ENCODE measurements at places on chromosomes 2 and 18.
A peak's percentile ranks its signal among the peaks of the same experiment; 100 is the strongest.

DNA sequence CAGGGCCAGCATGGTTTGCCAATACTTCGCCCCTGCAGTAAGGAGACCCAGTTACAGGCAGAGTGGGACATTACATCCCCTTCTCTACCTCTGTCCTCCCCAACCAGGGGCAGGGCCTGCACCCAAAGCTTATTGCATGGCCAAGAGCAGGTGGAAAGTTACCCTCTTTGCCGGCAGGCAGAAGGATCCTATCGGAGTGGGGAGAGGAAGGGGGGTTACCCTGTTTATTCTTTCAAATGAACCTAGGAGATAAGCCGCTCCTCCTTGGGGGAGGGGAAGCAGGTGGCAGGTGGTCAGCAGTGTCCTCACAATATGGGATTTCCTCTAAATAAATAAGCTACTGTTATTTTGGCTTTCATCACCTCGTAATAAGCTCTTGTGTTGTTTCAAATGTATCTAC, 53.9 kb downstream of the SPATS2L start:
- no peak for ATAC-seq

GRCh38 chr2:230234122-230234722, 8.7 kb downstream of the SP140 start:
- peak; percentile 87 for ATAC-seq

GRCh38 chr2:7043690-7044089, 126.5 kb downstream of the RNF144A start:
- ATAC-seq, result no peak

DNA sequence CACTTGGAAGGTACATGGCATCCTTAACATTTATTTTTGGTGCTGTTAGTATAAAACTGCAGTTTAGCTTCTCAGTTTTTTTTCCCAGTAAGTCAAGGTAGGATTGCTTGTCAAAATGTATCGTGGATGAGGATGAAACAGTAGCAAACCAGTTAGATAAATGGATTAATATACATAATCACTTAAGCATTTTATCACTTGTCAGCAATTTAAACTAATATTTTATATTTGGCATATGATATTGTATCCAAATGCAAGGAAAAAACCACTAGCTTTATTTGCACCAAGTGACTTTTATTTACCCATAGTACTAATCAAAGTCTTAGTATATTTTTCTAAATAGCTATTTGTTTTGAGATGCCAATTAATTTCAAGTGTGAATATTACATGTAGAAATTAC, 137.7 kb upstream of the XIRP2 start:
- ATAC-seq, result no peak

DNA sequence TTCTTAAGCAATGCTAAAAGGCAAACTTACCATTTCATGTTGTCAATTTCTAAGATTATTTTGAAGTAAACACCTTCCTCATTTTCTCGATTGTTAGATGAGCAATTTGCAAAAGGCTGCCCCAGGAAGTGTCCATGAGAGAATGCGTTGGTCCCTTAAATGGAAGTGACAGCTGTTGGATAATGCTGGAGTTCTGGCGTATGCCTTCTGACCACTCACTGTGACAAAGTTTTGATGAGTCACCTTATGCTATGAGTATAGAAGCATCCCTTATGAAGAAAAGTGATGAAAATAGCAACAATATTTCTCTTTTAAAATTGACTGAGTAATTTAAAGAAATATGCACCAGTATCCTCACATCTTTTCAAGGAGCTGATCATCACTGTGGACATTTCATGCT, 1497.5 kb downstream of the DPP10 start:
- ATAC-seq, result no peak

DNA sequence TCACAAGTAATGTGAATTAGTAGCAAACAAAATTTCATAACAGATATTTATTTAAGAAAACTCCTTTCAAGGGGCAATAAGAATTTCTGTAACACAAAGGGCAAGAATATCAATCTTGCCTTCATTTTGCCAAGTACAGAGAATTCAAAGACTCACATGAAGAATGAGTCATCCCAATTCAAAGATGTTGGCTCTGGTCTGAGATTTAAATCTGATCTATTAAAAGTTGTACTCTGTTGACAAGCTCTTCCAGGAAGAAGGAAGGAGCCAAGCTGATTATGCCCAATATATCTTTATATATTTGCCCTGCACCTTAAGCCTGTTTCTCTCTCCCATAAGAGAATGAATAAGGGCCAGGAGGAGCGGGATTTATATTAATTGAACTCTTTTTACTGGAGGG, 55.9 kb upstream of the RPE start:
- ATAC-seq, result no peak

DNA sequence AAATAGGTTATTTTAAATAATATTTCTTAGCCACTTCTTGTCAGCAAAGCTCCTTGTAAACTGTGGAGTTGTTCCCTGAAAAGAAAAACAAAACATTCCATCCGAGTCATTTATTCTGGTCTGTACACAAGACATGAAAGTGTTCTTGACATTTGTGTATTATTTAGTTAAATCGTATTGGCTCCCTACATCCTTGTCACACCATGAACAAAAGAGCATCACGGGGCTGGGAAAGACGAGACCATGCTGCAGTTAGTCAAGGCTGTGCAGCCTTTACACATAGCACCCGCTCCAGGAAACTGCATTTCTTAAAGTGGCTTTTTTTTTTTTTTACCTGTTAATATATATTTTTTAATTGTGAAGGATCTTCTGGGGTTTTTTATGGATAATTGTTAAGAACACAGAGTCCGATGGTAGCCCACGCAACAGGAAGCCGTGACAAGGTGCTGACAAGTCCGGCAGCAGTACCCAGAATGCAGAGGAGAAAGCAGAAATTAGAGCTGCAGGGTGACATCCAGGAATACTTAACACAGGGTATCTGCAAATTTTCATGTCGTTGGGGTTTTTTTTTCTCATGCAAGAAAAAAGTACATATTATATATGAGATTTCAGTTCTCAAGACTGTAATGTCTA, 588.4 kb downstream of the ARHGAP15 start:
- ATAC-seq, result no peak

GRCh38 chr2:206989311-206989710, 50.0 kb downstream of the CPO start:
- ATAC-seq, result peak; percentile 55

DNA sequence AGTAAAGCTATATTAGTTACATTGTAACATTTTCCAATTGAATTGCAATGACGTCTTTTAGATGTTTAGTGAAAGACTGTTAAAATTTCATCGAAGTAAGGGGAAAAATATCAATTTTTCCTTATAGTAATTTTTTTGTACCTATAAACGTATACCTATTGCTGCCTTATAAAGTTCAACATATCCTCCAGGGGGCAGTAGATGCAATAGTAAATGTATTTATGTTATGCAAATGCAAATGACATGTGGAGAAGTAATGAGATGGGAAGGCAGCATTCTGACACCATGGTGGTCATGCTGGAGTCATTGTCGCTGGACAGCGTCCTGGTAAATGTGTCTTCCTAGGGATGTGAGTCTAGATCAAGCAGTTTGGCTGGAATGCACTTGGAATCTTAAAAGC, 38.7 kb downstream of the MSTN start:
- ATAC-seq, result no peak

DNA sequence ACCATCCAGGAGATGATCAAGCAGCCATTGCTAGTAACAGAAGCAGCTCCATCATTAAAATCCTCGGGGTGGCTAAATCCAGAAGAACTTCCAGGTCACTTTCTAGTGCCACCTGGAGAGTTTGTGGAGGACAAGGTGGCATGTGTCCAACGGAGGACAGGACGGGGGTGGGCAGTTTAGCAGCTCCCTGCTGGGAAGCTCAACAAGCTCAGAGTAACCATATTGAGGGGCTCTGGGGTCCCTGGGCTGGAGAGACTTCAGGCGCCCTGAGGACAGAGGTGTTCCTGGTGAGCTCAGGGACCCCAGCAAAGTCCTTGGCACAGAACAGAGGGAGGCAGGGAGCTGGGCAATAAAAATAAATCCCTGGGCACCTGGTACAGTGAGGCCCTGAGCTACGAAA, 140.0 kb upstream of the FHL2 start:
- ATAC-seq, result no peak

DNA sequence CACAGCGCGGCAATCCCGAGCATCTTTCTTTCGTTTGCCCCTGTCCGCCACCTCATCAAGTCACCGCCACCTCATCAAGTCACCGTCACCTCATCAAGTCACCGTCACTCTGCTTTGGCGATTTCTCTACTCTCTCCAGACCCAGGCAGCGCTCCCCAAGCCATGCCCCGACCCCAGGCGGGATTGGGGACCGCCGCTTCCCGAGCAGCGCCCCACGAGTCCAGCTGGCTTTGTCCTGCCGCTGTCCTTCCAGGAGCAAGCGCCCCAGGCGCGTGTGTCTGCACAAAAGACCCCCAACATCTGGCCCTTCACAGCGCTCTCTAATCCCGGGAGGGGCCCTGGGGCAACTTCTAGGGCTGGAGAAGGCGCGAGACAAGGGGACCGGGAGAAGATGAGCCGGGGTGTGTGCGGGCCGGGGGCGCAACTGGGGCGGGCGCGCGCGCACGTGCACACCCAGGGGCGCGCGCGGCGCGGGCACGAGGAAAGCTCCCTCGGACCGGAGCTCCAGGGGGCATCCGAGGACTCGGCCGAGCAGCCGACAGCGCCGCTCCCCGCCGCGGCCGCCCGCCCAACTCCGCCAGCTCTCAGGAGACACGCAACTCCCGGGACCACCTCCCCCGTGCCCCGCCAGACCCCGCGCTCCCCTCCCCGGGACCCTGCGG, 633 bp upstream of the RNF152 start:
- peak; percentile 13 for ATAC-seq

Data from stimulated activated memory B cell treated with anti-CD40 and anti-IgM and Interleukin-4, amounts not matched to agents 10 μg/mL and 1 μg/mL and 100 μg/mL, for 72 hours (primary cell).